ENCODE measurements at places on chromosomes 3 and 15.
A peak's percentile ranks its signal among the peaks of the same experiment; 100 is the strongest.

DNA sequence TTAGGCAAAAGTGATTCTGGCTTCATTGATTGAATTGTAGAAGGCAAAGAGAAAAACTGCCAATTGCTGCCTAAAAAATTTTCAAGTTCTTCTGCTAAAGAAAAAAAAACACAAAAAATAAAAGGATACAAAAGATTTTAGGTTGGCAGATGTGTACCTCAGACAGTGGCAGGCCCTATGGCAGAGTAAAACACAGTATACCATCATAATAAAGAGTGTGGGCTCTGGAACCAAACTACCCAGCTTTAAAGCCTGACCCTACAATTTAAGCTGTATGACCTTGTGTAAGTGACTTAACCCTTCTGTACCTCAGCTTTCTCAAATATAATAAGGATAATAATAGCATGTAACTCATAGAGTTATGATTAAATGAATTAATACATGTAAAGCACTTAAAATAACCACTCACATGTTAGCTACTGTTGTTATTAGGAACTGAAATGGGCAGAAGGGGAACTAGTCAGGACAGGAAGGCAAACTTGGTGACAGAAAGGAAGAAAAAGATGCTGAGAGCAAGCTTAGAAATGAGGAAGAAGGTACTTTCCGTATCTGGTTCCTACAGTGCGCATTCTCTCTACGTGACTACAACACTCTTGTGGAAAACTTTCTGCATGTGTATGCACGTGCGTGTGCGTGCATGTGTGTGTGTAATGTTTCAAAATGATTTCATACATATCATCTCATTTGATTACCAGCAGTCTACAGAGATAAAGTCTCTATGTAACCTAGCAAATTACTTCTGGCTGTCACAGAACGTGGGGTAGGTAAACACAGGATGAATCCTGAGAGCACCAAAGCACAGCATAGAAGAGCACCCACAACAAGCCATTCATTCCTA is 13.6 kb upstream of the GATM start:
- peak; percentile 35 for DNase-seq

GRCh38 chr3:44026220-44026865 is 215.3 kb upstream of the TOPAZ1 start:
- DNase-seq = no peak

GRCh38 chr3:61875046-61875844 is 313.9 kb downstream of the PTPRG start:
- DNase-seq = no peak

- DNase-seq = no peak
Observed at GRCh38 chr15:74269362-74270035, 33.4 kb downstream of the CCDC33 start.

DNA sequence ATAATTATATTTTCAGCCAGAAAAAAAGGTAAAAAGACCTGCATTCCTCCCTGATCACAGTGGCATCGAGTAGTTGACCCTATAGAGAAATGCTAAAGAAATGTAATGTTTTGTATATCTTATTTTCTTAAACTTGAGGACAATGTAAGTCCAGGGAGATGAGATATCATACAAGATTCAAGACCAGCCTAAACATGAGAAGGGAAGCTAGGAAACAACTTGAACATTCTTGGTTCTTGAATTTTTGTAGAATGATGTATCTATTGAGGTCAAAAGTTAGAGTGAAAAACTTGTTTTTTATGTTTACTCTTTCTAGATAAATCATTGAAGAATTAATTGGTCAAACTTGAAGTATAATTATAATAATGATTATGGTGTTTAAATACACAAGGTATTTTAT is 497.7 kb upstream of the TBL1XR1 start:
- no peak for DNase-seq

DNA sequence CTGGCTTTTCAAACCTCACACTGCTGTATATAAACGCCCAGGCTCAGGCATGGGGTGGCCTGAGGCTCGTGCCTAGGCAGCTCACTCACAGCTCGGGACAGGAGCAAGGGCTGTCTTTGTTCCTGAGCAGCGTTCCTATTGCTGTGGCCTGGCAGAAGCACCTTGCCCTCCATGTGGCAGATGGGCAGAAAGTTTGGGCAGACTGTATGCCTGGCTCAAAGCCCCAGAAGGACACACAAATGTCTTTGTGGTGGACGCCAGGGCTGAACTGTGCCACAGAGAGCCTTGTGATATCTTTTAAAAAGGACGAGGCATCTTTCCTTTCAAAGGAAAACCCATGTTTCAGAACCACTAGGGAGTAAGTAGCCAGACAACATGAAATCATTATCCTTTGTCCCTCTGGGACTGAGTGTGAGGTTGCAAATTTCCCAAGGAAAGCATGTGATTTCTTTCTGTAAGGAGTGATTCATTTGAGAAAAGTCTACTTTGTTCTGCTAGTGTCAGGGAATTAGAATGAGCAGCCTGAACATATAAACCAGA is 29.3 kb upstream of the UBE2E1 start:
- no peak for DNase-seq

GRCh38 chr15:68775671-68776476 is 44.8 kb downstream of the ANP32A start:
- no peak for DNase-seq

GRCh38 chr15:50071551-50072258 is 47.3 kb downstream of the ATP8B4 start:
- DNase-seq = no peak

DNA sequence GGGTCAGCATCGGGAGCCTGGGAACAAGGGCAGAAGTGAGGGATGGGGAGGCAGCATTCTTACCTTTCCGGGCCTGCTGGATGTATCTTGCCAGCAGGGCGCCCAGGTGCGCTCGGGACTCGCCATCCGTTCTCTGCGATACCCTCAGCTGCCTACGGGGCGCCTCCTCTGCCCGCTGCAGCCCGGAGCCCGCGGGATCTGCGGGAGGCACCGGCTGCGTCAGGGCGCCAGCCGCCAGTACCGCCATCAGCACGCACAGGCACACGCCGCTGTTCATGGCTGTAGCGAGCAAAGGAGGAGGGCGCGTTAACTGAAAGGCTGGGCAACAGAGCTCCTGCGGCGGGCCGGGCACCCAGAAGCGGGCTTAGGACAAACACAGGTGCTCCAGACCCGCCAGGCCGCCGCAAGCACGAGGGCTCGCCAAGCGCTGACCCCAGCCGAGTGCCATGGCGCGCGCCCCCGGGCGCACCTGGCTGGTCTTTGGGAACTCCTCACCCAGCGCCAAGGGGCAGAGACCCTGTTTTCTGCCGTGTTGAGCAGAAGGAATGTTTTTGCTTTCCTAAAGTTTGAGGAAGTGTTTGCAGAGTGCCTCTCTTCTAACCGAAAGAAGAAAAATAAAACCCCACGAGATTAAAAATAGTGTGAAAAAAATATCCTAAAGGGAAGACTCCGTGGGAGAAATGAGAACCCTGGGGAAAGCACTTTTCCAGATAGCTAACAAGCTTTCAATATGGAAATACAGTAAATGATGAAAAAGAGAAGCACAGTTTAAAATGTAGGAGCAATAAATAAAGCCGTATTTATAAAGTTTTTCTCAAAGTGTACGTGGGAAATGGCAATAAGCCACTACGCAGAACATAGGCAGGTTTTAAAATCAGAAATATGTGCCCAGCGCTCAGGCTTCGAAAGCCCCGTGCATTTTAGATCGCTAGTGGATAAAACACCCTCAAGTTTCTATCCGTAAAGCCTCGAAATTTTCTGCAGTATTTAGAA is 2.3 kb downstream of the CCK start:
- no peak for DNase-seq

- no peak for DNase-seq
Observed at GRCh38 chr15:37837276-37837675, 97.2 kb upstream of the TMCO5A start.

GRCh38 chr3:2303566-2303965 is 204.9 kb downstream of the CNTN4 start:
- DNase-seq = peak; percentile 29

- DNase-seq = no peak
Observed at GRCh38 chr3:117914540-117915100, 1120.0 kb downstream of the IGSF11 start.

GRCh38 chr3:116836286-116836685 is 126.7 kb downstream of the TUSC7 start:
- no peak for DNase-seq

DNA sequence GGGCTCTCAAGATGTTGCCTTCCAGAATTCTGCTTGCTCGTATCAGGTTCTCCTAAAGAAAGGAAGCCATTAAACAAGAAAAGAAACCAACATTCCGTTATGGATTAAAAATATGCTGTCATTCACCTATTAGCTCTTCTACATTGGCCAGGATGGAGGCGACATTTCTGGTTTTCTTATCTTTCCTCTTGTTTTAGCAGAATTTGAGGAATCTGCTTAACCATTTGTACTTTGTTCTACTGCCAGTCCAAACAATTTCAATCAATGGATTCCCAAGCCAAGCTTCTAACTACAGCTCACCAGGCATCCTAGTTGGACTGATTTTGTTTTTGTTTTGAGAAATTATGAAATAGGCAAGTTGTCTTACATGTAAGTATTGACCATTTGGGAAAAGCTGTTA is 164.6 kb upstream of the TSC22D2 start:
- DNase-seq = no peak

GRCh38 chr3:9339761-9340471 is 22.9 kb upstream of the THUMPD3 start:
- peak; percentile 39 for DNase-seq

GRCh38 chr15:41610048-41610447 is 50.2 kb upstream of the MGA start:
- DNase-seq = no peak

All from forelimb muscle (tissue), 1 donor.